ENCODE measurements at places on chromosomes 16 and 17. TPM values are rescaled to one million over a fixed set of nuclear protein-coding genes. Genes with fewer than 3 reads are reported as not detected.

The PGS1 gene
- total RNA-seq: 51.5 TPM

The HBA1 gene
- total RNA-seq: not detected

The NOMO2 gene
- total RNA-seq: 85.8 TPM

The ARSG gene
- total RNA-seq: 7.7 TPM

The SLC4A1 gene
- not detected for total RNA-seq

The CDH1 gene
- 0.37 TPM for total RNA-seq

The IGFALS gene
- not detected for total RNA-seq

The KREMEN2 gene
- not detected for total RNA-seq

The PPP1R1B gene
- not detected for total RNA-seq

The PLEKHG4 gene
- total RNA-seq: 29.3 TPM

The STH gene
- total RNA-seq: not detected

The SYNGR3 gene
- 3.6 TPM for total RNA-seq

The PRR11 gene
- total RNA-seq: 36.3 TPM

The TRIM16 gene
- 8.1 TPM for total RNA-seq

The SLC13A2 gene
- total RNA-seq: not detected

The OR3A3 gene
- not detected for total RNA-seq

The KRT14 gene
- not detected for total RNA-seq

The CMTM2 gene
- 0.22 TPM for total RNA-seq

The EXOC7 gene
- total RNA-seq: 109 TPM

The RHBDL3 gene
- 0.20 TPM for total RNA-seq

The ATP1B2 gene
- 0.53 TPM for total RNA-seq

The IRX6 gene
- total RNA-seq: not detected

The NPB gene
- 0.62 TPM for total RNA-seq

Measured in CD8-positive, alpha-beta memory T cell (primary cell).